ENCODE measurements at places on chromosomes 3 and 15.
A peak's percentile ranks its signal among the peaks of the same experiment; 100 is the strongest.

GRCh38 chr3:146326875-146327543 lies 76.1 kb upstream of the PLSCR4 start:
- DNase-seq = no peak

GRCh38 chr3:192940129-192940528 lies 22.5 kb upstream of the MB21D2 start:
- no peak for DNase-seq

- no peak for DNase-seq
Observed at GRCh38 chr3:177357352-177358090, 160.2 kb upstream of the TBL1XR1 start.

DNA sequence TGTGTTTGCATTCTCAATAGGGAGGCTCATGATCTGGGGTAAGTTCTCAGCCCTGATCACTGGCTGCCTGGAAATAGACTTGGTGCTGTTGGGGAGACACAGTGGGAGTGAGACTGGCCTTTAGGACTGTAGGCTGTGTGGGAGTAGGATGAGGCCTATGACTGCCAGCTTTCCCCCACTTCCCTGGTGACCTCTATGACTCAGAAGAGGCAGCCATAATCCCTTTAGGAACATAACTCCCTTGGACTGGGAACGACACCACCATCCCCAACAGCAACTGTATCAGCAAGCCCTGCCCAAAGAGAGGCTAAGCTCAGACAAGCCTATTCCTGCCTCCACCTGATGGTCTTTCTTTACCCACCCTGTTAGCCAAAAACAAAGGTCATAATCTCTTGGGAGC lies 91.3 kb downstream of the SUCNR1 start:
- no peak for DNase-seq

DNA sequence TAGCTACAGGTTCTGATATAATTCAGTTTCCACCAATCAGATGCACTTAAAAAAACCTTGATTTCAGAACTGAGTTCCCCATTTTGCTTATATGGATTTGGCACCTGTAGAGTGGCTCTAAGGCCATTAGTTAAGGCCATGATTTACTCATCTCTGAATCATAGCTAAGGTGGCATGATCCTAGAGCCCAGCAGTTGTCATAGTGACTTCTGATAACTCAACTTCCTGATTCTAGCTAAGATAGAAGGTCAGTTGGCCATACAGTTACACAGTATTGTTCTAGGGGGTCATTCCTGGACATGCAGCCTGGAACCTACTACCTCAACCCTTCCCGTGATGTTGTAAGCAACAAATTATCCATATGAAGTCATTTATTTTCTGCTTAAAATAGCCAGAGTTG lies 15.9 kb upstream of the TMEM87A start:
- no peak for DNase-seq

DNA sequence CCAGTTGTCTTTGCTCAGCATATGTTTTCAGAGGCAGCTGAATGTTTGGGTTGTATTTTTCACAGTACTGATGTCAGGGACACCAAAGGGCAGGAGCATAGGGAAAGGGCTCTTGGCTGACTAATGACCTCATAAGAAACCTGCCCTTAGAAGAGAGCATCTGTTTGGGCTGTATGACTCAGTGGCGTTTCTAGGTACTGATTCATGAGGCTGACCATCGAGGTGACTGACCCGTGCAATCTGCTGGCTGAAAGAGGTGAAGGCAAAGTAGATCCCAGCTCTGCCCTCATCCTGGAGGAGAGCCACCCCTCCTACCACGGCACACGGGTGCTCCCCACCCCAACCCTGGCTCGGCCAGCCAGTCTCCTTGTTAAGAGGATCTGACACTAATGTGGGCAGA lies 8.3 kb downstream of the LMCD1 start:
- DNase-seq = no peak

DNA sequence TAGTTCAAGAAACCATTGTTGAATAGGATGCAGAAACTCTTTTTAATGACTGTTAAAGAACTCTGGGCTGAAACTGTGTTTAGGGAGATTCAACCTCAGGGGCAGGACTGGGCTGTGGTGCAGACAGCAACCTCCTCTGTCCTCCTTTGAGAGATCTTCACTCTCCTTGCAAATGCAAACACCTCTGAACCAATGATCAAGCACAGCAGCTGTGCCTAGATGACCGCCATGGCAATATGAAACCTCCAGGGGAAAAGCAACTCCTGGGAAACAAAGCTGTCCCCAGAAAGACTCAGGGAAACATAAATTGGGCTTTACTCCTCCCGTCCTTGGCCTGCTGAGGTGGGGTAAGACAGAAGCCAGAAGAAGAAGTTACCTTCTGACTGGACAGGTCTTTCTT lies 52.6 kb downstream of the TBC1D2B start:
- peak; percentile 10 for DNase-seq

DNA sequence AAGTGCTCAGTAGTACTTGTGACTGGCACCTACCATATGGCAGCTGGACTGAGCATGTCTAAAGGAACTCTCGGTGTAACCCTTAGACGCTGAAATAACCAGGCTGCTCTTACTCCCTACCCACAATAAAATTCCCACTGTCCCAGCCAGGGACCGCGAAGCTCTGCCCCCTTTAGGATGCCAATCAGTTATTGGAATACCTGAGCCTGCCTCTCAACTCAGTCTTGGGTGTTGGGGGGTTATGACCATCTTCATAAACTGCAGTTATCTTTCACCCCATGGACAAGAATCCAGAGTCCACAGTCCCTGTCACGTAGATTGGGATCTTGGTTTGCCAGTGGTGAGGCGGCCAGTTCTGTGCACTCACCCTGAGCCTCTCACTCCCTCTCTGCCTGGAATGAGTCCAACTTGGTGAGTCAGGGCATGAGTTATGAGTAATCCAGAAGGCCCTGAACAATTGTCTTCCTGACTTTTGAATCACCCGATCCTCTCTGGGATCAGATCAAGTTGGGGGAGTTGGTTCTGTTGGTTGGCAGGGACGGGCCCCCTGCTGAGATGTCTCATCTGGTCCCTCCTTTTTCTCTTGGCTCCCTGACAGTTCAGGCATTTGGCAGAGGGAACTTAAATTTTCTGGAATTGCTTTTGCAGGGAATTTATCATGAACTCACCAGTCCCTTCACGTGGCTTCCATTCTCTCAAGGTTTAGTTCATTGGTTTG lies 120.1 kb upstream of the UBE2E1 start:
- DNase-seq = peak; percentile 91

DNA sequence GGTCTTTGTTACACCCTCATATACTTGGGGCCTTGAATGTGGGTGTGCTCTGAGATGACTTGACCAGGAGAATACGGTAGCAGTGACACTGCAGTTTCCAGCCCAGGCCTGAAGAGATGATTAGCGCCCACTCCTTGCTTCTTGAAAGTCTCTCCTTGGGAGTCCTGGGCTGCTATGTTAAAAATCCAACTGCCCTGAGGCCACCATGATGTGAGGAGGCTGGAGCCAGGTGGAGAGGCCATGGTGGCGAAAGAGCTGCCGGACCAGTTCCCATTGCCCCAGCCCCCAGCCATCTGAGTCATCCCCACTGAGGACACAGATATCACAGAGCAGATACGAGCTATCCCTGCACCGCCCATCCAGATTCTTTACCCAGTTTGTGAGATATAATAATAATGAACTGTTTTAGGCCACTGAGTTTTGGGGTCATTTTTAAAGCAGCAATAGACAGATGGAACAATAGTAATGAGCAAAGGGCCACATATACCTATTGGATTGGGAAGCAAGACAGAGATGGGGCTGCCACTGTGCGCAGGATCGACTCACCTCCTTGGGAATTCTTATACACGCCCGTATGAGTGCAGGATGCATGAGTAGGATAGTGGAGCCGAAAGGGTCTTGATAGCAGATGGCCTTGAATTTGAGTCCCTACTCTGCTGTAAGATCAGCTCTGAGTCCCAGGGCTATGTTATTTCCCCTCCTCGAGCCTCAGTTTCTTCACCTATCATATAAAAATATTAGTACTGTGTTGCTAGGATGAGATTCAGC lies 12.1 kb upstream of the GATA2 start:
- DNase-seq = peak; percentile 49

- no peak for DNase-seq
Observed at GRCh38 chr3:42486814-42487565, 15.5 kb upstream of the VIPR1 start.

DNA sequence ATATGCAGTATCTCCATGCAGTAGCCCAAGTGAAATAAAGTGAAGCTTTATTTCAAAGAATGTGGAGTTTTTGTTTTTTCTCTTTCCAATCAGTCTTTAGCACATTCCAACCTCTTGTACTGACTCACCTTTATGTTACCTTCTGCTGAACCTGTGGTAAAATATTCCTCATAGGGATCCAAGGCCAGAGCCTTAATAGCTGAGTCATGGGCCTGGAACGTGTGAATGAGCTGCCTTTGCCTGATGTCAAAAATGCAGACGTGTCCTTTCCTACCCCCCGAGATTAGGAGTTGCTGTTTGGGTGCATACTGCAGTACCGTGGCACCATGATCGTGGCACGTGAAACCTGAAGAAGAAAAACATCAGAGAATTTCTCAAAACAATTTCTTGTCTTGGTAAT lies 108.5 kb downstream of the GLDN start:
- DNase-seq = no peak

DNA sequence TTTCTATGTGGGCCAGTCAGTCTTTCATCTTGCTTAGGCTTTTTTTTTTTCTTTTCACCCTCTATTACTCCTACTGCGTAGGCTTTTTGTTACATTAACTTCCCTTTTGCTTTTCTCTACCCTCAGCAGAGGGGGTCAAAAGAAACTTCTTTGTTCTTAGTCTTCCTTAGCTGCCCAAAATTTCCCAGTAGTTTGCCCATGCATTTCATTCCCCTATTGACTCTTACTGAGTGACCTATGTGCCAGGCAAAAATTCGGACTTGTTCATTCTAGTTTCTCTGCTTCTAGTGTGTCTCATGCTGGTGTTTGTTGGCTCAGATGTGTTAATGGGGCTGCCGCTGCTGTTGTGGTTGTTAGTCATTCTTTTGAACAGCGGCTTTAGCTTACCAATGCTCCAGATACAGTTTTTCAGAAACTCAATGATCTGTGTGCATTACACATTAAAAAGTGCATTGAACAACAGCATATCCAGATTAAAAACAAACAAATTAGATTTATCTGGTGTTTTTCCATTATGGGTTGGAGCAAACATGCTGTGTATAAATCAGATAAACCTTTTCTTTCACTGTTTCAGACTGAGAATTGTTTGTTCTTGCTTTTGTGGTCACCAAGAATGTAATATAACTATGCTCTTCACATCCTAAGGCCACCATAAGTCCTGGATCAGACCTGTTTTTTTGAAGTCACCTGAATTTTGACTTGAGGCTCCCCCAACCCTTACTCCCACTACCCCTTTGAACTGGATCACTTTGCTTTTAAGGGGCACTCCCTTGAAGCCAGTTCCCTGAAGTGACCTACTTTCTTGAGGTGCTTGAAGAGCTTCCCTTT lies 43.1 kb downstream of the PDE8A start:
- DNase-seq = no peak

DNA sequence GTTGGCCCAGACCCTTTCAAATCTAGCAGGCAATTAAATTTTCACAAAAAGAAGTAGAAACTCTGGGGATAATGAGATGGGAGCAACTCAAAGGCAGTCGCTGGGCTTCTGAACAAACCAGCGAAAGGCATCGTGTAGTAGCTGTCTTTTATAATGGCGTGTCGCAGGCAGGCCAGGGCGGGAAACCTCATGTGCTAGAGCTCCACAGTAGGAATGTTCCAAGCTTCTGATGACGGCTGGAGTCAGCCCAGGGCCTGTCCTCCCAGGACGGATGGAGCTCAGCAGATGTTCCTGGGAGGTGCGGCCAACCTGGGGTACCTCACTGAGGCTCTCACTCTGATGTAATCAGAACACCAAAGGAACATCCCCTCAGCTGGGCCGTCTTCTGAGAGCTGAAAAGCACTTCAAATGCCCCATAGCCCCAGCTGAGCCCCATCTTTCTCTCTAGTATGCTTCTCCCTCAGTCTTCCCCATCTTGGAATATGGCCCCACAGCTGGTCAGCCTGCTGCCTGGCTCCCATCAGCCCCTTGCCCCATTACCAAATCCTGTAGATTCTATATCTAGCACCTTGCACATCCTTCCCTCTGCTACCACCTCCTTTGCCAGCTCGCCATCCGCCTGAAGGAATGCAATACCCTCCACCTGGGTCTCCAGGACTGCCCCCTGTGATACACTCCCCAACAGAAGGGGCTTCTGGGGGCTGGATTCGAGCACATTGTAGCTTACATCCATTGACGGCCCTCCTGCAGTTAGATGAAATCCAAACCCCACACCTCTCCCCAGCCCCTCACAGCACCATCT lies 54.9 kb upstream of the ATP2B2 start:
- DNase-seq = peak; percentile 75

- peak; percentile 72 for DNase-seq
Observed at GRCh38 chr3:134656211-134656800, 5.5 kb upstream of the KY start.

- DNase-seq = no peak
Observed at GRCh38 chr3:172312001-172312400, 136.3 kb downstream of the GHSR start.

DNA sequence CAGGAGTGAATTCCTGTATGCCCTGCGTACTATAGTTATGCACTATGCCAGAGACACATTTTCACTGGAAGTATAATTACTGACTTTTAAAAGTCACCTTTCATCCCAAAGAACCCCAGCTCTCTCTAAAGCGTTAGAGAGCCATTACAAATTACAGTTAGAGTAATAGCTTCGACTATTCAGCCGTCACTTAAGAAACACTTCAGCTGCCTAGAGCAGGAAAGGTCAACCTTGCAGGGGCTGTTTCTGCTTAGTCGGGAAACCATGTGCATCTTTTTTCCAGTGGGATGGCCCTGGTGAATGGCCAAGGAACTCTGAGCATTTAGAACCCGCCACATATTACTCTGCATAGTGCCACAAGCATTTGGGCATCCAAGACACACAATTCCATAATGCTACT lies 235.9 kb downstream of the ARRDC4 start:
- no peak for DNase-seq

DNA sequence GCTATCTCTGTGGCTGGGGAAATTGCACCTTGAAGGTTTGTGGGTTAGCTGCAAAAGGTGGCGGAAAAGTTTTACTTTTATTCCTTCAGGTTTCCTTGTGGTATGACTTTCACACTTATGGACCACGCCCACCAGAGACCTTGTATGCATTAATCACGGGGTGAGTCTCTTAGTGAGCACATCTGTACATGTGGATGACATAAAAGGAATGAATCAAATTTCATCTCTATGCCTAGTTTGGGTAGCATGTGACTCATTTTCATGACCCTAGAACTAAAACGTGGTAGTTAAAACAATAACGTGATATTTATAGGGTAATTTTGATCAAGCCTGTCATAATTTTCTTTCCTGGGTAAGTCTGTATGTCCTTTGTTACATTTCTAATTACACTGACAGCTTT lies 141.7 kb downstream of the PDCD6IP start:
- DNase-seq = no peak

DNA sequence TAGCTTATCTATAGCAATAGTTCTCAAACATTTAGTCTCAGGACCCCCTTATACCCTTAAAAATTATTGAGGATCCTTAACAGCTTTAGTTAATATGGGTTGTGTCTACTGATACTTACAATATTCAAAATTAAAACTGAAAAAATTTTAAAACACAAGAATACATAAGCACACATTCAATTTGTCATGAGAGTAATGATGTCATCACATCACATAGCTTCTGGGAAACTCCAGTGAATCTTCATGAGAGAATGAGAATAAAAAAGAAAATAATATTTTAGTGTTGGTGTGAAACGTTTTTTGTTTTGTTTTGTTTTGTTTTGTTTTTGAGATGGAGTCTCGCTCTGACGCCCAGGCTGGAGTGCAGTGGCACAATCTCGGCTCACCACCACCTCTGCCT lies 25.2 kb upstream of the ACP3 start:
- no peak for DNase-seq

GRCh38 chr3:45922950-45923590 lies 20.2 kb upstream of the CXCR6 start:
- DNase-seq = no peak

GRCh38 chr3:55755516-55756205 lies 268.6 kb upstream of the WNT5A start:
- DNase-seq = no peak
